HT1080 (cell line): ENCODE measurements at places on chromosomes 5 and 9.
A peak's percentile ranks its signal among the peaks of the same experiment; 100 is the strongest.

- no peak for DNase-seq
Measured at GRCh38 chr9:132585954-132586829, 3.8 kb downstream of the BARHL1 start.

DNA sequence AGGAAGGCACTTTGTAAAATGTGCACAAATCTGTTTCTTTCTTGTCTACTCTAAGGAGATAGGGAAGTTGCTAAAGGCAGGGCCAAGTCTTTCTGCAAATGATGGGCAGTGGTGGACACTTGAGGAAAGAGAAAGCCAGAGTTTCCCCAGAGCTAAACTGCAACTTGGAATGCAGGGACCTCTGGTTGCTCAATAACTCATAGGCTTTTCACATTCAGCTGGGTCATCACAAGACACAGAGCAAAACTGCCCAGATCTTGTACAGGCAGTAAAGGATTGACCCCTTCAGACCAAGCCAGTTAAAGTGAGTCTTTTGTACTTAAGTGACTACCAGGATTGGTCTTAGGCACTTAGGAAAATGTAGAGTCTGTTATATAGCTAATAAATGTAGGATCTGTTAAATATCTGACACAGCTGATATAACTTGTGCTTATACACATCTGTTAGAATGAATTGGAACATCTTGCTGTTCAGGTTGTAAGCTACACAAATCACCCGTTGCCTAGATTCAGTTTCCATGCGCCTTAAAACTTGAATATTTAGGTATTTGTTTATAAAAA is 13.5 kb upstream of the AGXT2 start:
- no peak for DNase-seq

GRCh38 chr9:72315089-72315509 is 49.9 kb downstream of the ZFAND5 start:
- peak; percentile 7 for DNase-seq

DNA sequence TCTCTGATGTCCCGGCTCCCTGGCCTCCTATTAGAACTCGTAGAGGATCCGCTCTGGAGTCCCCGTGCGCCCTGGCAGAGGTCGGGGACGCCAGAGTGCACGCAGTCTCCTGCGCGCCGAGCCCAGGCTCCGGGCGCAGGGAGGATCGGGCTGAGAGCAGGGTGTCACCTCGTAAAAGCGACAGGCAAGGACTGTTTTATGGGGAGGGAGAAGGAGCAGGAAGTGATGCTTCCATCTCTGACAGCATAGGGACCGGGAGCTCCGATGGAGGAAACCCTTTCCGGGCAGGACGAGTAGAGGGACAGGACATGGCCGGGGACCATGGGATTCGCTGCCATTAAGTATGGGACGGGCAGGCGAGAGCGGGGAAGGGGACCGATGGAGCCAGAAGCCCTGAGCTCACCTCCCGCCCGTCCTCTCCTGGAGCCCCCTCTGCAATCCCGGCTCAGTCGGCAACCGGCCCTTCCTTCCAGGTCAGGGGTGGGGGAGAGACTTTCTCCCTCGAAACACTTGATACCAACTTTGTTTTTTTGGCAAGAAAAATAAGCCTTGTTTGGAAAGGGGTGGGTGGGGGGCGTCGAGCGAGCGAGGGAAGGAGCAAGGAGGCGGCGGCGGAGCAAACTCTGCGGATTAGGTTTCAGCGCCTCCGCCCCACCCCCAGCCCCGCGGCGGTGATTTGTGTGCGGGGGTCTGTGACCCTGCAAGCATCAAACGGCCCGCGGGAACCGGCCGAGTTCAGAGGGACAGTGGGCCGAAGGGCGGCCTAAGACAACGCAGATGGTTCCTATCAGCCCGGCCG is 12.6 kb downstream of the LMX1B start:
- DNase-seq, result no peak

- DNase-seq, result no peak
Measured at GRCh38 chr5:124052201-124052600, 540.2 kb downstream of the CSNK1G3 start.

GRCh38 chr5:93717162-93717561 is 24.2 kb downstream of the POU5F2 start:
- peak; percentile 5 for DNase-seq

GRCh38 chr5:150291388-150292385 is 2.1 kb upstream of the CAMK2A start:
- no peak for DNase-seq

GRCh38 chr9:82745919-82746318 is 317.0 kb downstream of the RASEF start:
- DNase-seq, result no peak

DNA sequence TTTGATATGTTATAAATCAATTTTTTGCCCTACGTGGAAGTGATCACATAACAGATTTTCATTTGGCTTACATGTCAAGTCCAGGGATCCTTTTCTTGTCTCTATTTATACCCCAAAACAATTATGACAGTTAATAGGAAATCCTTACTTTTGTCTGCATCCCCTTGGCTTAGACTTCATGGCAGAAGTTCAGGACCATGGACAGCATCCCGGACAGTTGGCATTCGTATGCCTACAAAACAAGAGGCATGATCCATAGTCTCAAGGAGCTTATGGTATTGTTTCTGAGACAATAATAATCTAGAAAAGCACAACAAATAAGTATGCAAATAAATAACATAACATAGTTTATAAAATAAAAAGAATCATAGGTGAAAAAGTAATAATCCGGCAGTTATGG is 214.3 kb upstream of the GRIA1 start:
- peak; percentile 15 for DNase-seq

GRCh38 chr9:10701906-10702305 is 89.1 kb upstream of the PTPRD start:
- no peak for DNase-seq
